ENCODE measurements at places on chromosomes 6 and 20.

DNA sequence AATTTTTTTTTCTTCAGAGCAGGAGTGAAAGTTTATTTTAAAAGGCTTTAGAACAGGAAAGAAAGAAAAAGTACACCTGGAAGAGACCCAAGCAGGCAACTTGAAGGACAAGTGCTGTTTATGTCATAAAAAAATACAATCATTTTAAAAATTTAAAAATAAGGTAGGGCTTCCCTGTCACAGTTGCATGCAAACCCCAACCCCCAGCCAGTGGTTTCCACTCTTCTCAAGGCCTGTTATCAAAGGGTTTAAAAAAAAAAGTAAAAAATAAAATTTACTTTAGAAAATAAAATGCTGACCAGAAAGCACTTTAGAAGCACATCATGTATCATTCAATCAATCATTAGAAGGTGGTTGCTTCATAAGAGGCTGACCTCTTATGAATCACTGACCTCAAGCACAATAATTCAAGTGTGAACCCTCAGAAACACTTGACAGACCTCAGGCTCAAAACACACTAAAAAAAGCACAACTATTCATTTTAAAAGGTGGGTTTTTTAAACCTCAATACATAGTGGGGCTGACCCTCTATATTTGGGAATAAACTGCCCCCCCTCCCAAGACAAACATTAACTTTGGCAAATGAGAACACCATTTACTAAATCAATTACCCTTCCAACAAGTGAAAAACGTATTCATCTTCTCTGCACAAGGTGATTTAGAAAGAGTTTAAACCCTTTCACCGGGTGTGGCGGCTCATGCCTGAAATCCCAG lies 15.6 kb downstream of the ILRUN start:
- DNase-seq, result no peak

GRCh38 chr20:63167026-63167917 lies 48.7 kb downstream of the YTHDF1 start:
- no peak for DNase-seq

DNA sequence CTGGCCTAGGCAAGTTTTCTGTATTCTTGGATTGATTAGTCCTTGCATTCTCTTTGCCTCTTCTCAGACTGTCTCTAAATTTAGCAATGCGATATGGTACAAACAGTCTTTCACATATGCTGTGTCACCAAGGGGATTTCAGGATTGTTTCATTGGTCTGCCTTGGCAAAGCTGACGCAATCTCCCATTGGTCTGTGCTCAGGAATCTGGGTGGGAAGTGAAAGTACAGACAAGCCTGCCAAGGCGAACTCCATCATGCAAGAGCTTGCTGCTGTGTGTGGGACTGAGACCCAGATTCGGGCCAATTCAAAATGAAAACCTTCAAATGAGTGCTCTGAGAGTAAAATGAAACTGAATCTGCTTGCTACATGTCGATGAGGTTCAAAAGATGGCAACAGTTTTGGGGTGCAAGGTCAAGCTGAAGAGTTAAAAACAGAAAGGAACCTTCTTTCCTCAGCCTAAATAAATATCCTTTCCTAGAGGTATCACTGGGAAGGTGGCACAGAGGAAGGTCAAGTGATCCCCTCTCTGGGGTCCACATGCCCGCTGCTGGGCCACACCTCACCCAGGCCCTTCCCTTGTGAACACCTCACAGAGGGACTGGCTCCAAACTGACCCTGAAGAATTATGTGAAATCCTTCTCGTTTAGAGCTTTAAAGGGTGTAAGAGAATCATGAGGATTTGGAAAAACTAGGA lies 198.8 kb upstream of the PREP start:
- DNase-seq, result no peak

DNA sequence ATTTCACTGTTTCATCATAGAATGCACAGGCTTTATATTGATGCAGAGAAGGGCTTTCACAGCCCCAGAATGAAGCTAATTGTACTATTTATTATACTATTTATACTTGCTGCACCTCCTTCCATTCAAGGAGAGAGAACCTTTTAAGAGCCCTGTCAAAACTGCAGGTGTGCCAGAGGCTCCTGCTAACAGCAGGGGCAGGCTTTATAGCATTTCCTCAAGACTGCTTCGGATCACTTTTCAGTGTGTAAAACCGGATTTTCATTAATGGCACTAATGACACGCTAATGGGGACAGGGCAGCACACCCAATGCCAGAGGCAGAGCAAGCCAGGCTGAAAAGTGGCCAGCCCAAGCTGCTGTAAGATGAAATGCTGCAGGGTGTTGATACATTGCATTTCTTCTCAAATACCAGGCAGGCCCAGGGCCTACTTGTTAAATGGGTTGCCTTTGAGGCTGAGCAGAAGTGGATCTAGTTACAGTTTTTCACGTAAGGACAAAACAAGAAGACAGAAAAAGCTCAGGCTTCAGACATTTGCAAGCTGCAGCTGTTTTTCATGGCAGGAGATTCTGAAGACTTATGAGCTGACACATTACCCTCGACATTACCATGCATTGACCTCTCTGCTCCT lies 487.7 kb upstream of the BTBD3 start:
- DNase-seq, result no peak

GRCh38 chr6:140537211-140537610 lies 1162.8 kb upstream of the CITED2 start:
- DNase-seq, result no peak

- no peak for DNase-seq
These were observed 129.1 kb downstream of the IMPG1 start for GRCh38 chr6:75943381-75943780.

GRCh38 chr6:52515219-52515960 lies 61.5 kb downstream of the TRAM2 start:
- DNase-seq, result no peak

Data from activated CD8-positive, alpha-beta memory T cell treated with anti-CD3 and anti-CD28 coated beads for 1 hour (primary cell).